ENCODE measurements at places on chromosomes 3 and 15.

DNA sequence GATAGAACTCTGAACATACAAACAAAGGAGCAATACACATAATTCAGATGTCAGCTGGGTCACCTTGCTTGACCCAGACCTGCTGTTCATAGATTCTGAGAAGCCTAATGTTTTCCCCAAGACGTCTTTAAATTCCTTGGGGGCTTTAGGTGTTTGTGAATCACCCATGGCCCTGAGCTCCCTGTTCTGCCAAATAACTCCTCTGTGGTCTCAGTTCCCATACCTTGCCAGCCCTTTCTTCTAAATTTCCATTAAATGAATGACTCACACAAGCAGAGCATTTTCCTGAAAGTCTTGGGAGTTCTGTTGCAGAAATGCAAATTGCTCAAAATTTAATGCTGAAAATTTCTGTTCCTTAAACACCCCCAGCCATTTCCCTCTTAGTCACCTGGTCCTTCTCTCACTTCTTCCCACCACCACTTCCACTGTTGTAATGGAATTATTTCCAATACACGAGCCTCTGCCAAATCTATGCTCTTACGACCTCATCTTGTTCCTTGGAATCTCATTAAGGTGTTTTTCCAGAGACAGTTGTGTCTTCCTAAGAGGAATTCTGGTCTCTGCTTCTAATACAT is 33.4 kb upstream of the PSMD6 start:
- no peak for DNase-seq

GRCh38 chr3:73404435-73404834 is 220.3 kb downstream of the PDZRN3 start:
- no peak for DNase-seq

GRCh38 chr15:51071578-51071977 is 23.1 kb downstream of the TNFAIP8L3 start:
- no peak for DNase-seq

DNA sequence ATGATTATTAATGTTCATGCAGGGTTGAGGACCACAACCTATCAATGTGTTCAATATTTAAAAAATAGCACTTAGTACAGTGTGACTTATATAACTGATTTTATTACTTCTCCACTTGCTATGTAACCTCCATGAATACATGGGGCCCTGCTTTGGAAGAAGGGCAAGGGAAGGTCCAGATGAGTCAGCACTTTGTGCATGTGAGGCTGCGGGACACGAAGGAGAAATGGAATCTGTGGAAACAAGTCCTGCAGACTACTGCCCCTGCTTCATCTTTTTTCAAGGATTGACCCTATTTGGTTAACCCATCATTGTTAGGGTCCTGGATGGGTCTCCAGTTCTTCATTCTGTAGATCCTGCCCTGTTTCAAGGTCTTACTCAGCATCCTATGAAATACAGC is 1.6 kb downstream of the NXPE3 start:
- no peak for DNase-seq

- no peak for DNase-seq
Observed at GRCh38 chr3:123930445-123930844, 30.6 kb downstream of the CCDC14 start.
